Stimulated activated CD4-positive, alpha-beta T cell treated with anti-CD3 and anti-CD28 coated beads, Interleukin-1b, Interleukin-23, amount 100 ng/mL, for 4 hours (primary cell): ENCODE measurements at places on chromosomes 5 and 9.

- no peak for DNase-seq
Observed at GRCh38 chr5:95725937-95726810, 5.0 kb upstream of the RHOBTB3 start.

DNA sequence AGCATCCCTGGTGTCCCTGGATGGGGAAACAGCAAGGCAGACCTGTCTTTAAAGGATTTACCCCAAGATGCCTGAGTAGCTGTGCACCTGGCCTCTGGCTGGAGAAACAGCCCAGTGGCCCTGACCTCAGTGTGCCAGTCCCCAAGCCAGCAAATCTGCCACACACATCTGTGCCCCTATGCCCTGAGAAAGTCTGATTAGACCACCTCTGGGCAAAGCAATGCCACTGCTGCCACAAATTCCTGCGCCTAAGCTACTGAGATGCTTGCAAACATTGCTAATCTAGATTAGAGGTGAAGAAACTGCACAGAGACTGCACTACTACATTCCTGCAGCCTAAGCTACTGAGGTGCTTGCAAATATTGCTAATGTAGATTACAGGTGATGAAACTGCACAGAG is 269.6 kb downstream of the CEMIP2 start:
- no peak for DNase-seq

DNA sequence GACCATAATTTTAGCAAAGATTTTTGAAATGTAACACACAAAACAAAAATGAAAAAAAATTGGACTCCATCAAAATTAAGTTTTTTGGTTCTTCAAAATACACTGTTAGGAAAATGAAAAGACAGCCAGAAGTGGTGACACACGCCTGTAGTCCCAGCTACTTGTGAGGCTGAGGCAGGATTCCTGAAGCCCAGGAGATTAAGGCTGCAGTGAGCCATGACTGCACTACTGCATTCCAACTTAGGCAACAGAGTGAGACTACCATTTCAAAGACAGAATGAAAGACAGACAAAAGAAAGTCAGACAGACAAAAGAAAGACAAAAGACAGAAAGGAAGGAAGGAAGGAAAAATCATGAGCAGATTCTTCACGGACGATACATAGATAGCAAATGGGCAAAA is 7.5 kb downstream of the DIAPH1 start:
- no peak for DNase-seq

- DNase-seq = no peak
Observed at GRCh38 chr5:180668835-180669596, 19.6 kb upstream of the FLT4 start.

GRCh38 chr5:127416906-127417305 is 100.5 kb upstream of the PRRC1 start:
- no peak for DNase-seq

GRCh38 chr9:13898957-13899356 is 415.0 kb downstream of the NFIB start:
- no peak for DNase-seq

DNA sequence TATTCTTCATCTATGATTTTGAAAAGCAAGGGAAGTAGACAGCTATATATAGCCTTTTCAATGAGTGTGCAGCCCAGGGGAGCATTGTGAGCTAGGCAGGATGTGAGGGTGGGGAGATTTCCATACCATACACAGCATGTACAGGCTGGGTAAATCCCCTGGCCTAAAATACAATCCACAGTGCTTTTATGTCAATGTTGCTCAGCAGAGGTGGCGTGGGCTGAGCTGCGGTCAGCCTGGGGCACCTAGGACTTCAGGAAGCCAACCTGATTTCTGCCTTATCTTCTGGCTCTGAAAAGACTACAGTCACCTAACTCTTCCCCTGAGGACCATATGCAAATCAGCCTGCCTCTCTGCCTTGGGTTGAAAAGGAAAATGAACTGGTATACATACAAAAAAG is 6.3 kb upstream of the GARIN3 start:
- peak; percentile 74 for DNase-seq

- DNase-seq = no peak
Observed at GRCh38 chr9:928363-929042, 48.0 kb upstream of the DMRT3 start.

DNA sequence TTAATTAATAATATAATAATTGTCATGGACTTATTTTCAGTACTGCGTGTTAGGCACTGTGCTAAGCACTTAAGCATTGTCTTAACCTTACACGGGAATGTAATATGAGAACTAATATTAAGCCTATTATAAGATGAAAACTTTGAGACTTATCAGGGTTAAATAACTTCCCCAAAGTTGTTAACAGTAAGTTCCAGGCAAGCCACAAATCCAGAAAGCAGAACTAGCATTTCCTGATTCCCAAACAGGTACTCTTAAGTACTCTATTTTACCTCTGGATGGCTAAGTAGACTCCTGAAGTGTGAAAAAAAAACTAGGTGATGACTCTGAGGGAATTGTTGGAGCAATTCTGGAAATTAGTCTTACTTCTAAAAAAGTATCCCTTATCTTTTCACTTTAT is 23.8 kb downstream of the GABRG2 start:
- DNase-seq = no peak

- no peak for DNase-seq
Observed at GRCh38 chr9:73151653-73152542, at the start of gene ANXA1. Gene ANXA1 (plus strand): TSS chr9:73151865. CDS start chr9:73158536, 6,671 bp downstream.

- DNase-seq = no peak
Observed at GRCh38 chr9:33102551-33103210, 26.2 kb upstream of the SMU1 start.
